Stimulated activated CD4-positive, alpha-beta T cell treated with anti-CD3 and anti-CD28 coated beads, Interleukin-4, amount 100 ng/mL, for 4 hours (primary cell): ENCODE measurements at places on chromosomes 16 and 17.

- DNase-seq, result no peak
These were observed 9.6 kb upstream of the KATNB1 start for GRCh38 chr16:57725976-57726375.

DNA sequence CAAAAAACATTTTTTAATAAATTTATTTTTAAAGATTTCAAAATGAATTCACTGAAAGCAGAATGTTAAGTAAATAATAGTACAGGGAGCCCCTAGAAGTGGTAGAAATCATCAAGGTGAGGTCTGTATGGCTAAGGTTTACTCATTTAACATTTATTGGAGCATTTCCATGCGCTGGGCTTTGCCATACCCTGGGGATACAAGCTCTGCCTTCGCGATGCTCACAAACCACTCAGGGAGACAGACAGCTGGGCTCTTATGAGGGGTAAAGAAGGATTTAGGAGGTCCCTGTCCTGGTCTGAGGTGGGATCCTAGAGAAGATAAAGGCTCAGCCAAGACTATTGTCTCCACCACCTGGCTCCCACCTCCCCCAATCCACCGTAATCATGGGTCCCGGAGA, 11.3 kb upstream of the LPCAT2 start:
- DNase-seq, result no peak

- DNase-seq, result no peak
These were observed 84.8 kb downstream of the KATNIP start for GRCh38 chr16:27634779-27635178.

- no peak for DNase-seq
These were observed 69.3 kb upstream of the MED13 start for GRCh38 chr17:62134397-62134796.

DNA sequence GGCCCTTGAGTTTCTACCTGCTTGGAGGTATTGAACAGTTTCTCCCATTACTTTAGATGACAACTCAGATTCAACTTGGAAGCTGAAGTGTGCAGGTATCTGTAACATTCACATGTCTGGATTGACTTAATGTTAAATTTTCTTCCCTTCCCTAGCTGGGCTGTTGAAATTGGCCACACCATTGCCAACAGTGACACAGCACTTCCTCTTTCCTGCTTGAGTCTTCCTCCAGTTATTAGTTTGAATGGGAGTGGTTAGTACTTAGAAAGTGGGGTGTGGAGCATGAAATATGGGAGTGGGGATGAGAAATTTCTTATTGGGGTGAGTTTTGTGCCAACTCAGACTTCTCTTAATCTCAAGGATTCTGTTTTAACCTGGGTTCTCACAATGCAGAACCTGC, 454.9 kb downstream of the KCNJ2 start:
- DNase-seq, result no peak

DNA sequence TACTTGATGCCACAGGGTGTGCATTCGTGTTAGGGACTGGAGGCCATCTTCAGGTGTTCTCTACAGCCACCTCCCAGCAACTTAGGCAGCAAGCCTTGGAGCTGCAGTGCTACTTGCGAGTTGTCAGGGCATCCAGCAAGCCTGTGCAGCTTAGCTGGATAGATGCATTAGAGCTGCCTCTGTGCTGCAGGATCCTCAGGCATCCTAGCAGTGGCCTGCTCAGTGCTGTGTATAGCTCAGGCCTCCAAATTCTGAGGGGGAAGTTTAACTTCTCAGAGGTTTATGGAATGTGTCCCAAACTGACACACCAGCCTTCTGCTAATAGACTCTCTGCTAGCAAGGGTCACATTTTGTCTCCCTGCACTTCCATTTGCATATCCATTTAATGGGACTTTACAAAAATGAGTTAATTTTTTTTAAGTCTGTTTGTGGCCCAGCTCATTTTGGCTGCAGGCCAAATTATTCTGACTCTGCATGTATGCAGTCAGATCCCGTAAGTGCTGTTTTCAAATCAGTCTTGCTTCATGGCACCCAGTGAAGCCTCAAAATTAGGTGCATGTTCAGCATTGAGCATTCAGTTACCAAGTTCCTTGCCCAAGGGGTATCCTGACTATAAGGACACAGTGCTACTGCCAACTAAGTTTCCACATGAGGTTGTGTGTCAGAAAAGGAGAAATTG, 6.8 kb downstream of the GABARAPL2 start:
- no peak for DNase-seq

DNA sequence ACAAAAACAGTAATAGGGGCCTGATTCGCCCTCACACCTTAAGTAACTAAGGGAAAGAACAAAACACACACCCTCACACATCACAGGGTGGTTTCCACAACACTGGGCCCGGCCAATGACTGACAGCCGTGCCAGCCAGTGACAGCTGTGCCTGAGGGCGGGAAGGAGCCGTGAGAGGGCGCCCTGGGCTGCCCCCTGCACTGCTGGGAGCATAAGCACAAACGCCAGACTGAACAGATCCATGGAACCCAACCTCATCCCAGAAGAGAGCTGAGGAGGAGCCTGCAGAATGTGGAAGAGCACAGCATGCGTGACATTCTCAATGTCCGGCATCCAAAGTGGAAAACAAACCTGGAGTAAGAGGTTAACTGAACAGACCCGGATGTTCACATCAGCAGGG, 16.0 kb downstream of the CSNK1D start:
- DNase-seq, result peak; percentile 52

DNA sequence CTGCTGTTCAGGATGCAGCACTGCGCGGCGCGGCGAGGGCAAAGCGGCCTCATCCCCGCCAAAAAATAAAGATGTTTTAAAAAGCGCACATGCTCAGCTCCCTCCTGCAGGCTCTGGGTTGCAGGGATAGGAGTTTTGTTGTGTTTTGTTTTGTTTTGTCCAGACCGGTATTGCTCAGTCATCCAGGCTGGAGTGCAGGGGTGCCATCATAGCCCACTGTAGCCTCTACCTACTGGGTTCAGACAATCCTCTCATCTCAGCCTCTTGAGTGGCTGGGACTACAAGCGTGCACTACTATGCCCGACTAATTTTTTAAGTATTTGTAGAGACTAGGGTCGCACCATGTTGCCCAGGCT, 636 bp downstream of the WWOX start:
- no peak for DNase-seq

- DNase-seq, result no peak
These were observed 318.9 kb downstream of the HS3ST3B1 start for GRCh38 chr17:14619821-14620220.

GRCh38 chr16:4673387-4674046, 19.8 kb upstream of the NUDT16L1 start:
- DNase-seq, result no peak

- DNase-seq, result no peak
These were observed 17.0 kb downstream of the MGAT5B start for GRCh38 chr17:76884995-76885893.

DNA sequence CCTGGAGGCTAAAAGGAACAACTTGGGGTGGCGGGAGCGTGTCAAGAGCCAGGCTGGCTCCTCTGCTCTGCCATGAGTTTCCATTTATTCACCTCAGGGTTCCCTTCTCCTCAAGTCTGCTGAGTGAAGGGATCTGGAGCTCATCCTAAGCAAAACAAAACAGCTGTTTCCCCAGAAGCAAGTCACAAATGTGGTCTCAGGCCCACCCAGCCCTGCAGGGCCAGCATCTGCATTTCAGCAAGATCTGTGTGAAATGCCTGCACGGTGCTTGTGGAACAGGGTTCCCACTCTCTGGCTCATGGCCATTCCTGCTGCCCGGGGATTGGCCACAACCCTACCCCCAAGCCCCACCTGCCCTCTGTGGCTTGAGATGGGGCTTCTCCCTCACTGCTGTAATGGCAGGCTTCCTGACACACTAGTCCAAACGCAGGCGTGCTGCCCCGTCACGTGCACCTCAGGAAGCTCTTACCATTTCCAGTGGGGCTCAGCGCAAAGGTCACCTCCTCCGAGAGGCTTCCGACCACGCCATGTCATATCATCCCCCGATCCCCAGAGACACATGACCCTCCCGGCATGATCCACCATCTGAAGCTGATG, 2.3 kb downstream of the SLC38A8 start:
- no peak for DNase-seq
